NCI-H1092 (cell line): ENCODE measurements at places on chromosomes 2 and 18.

DNA sequence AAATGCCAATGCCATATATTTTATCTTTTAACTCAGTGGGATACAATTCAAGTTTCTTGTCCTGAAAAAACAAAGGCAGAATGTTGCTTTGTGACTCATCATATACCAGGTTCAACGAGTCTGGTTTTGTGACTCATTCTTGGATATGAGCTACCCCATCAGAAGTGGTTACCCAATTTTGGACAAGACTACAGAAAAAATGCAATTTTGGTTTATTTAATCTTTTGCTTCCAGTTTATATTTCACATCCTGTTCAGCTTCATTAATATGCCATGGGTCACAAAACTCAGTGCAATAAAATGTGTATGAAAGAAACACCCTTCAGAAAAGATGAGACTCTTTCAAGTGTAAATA, 25.0 kb downstream of the FN1 start:
- no peak for DNase-seq

DNA sequence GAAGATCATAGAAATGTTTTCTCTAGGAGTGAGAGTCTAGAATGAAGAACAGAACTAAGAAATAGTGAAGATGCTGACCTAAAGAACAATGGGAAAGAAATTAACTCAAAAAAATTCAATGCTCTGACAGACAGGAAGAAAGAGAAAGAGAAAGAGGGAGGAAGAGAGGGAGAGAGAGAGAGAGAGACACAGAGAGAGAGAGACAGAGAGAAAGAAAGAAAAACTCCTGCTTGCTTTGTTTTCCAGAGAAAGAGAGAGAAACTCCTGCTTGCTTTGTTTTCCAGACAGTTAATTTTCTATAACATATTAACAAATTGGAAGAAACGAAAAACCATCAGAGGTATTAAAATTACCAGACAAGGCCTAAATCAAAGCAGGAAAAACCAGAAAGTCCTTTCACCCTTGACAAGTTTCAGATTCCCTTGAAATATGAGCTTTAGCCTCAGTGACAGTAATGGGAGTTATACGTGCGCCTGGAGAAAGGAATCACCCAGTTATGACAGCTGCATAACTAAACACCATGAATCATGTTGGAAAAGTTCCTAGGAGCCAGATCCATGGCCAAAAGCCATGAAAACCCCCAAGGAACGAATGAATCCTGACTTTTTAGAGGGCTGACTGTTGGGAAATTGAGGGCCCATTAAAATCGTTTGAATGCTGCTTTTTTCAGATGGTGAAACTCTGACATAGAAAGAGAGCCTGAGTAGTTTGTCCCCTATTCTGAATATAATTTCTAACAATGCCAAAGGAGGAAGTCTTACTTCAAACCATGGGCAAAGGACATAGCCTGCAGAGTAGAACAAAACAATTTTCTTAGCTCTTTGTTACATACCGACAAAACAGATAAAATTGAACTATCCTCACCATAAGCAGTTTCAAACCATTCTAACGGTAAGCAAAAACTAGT, 228.6 kb upstream of the CHST9 start:
- DNase-seq, result no peak

GRCh38 chr2:63587814-63588384, 378 bp downstream of the WDPCP start:
- DNase-seq, result no peak

DNA sequence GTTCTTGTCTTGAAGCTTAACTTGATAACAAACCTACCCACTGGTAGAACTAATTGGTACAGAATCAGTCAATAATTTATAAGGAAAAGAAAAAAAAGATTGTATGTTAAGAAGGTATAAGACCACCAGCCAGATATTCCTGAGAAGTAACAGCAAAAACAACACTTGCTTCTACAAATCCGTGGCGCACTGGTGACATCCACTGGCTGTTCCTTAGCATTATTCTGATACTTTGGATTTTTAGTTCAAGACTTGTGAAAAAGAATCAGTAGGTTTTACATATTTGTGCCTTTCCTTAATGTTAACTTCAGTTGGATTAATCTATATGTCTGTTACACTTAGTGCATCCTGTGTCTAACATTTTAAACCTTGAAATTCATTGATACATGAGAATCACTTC, 141.8 kb downstream of the GRB14 start:
- DNase-seq, result no peak
